Spleen (tissue), 13 donors: ENCODE measurements at places on chromosomes 16 and 17.

DNA sequence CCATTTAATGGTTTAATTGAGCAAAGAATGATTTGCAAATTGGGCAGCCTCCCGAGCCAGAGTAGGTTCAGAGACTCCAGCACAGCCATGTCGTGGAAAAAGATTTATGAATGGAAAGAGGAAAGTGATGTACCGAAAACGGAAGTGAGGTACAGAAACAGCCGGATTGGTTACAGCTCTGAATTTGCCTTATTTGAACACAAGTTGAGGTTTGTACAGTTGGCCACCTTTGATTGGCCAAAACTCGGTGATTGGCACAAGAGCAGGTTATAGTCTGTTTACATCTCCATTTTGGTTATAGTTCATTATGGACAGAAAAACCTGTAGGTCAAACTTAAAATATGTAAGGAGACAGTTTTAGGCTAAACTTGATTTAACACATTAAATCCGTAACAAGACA lies 44.5 kb downstream of the TENT4B start:
- no peak overlapping the region for H3K4me3 ChIP-seq
- DNase-seq, result no peak
- H3K27ac ChIP-seq, result no peak overlapping the region
- no peaks in the 10 kb centered on the region for H3K36me3 ChIP-seq
- no peaks in the 10 kb centered on the region for H3K27me3 ChIP-seq

GRCh38 chr16:56919099-56919800 lies 12.7 kb upstream of the HERPUD1 start:
- no peak for DNase-seq
- H3K36me3 ChIP-seq, result no peaks in the 10 kb centered on the region
- no peaks in the 10 kb centered on the region for H3K27me3 ChIP-seq
- no peak overlapping the region for H3K4me3 ChIP-seq
- H3K4me1 ChIP-seq, result peaks cover 54% of the 10 kb centered on the region

DNA sequence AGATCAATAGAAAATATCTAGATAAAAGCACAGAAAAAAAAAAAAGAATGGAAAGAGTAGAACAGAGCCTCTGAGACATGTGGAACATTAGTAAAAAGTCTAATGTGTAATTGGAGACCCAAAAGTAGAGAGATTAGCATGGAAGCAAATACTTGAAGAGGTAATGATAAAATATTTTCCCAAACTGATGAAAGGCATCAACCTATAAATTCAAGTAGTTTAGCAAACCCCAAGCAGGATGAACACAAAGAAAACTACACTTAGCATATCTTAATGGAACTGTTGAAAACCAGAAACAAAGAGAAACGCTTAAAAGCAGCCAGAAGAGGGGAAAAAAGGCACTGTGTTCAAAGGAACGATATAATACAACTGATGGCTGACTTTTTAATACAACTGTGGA lies 16.4 kb downstream of the NF1 start:
- no peak for DNase-seq
- H3K4me1 ChIP-seq, result peaks cover 4% of the 10 kb centered on the region
- no peaks in the 10 kb centered on the region for H3K36me3 ChIP-seq
- H3K4me3 ChIP-seq, result no peak overlapping the region
- H3K27ac ChIP-seq, result no peak overlapping the region

DNA sequence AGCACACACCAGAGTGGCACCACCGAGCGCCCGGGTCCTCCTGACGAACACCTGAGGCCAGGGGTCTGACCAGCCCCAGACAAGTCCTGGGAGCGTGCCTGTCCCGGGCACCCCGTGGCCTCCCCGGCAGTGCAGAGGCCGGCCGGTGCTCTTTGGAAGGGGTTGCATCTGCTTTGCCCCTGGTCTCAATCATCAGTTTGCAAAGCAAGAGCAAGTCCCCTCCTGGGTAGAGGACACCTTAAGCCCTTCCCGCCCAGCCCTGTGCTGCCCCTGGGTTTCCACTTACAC lies 11.6 kb upstream of the CAPN15 start:
- DNase-seq, result no peak
- H3K4me1 ChIP-seq, result no peaks in the 10 kb centered on the region
- H3K27me3 ChIP-seq, result no peaks in the 10 kb centered on the region
- H3K27ac ChIP-seq, result no peak overlapping the region
- H3K4me3 ChIP-seq, result no peak overlapping the region
- peaks cover 53% of the 10 kb centered on the region for H3K36me3 ChIP-seq

GRCh38 chr17:78669256-78669974 lies 92.2 kb upstream of the DNAH17 start:
- no peaks in the 10 kb centered on the region for H3K27me3 ChIP-seq
- H3K4me1 ChIP-seq, result peaks cover 23% of the 10 kb centered on the region
- no peak overlapping the region for H3K27ac ChIP-seq
- DNase-seq, result peak; percentile 62

DNA sequence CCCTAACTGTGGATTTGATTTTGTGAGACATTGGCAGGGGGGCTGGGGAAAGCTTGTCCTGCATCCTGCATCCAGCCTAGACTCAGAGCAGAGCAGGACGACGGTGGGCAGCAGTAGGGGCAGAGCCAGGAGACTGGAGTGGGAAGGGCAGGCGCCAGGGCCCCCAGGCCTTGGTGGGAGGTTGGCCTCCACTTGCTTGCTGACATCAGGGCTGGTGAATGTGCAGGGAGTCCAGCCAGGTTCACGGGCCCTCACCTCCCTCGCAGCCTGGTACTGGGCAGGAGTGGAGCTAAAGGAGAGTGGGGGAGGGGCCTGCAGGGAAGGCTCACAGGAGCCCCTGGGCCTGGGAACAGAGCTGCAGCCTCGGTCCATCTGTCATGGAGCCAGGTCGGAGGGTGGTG lies 2.2 kb upstream of the SMTNL2 start:
- H3K27me3 ChIP-seq, result peaks cover 24% of the 10 kb centered on the region
- no peaks in the 10 kb centered on the region for H3K36me3 ChIP-seq
- no peak overlapping the region for H3K4me3 ChIP-seq
- H3K27ac ChIP-seq, result no peak overlapping the region
- peaks cover 6% of the 10 kb centered on the region for H3K4me1 ChIP-seq

DNA sequence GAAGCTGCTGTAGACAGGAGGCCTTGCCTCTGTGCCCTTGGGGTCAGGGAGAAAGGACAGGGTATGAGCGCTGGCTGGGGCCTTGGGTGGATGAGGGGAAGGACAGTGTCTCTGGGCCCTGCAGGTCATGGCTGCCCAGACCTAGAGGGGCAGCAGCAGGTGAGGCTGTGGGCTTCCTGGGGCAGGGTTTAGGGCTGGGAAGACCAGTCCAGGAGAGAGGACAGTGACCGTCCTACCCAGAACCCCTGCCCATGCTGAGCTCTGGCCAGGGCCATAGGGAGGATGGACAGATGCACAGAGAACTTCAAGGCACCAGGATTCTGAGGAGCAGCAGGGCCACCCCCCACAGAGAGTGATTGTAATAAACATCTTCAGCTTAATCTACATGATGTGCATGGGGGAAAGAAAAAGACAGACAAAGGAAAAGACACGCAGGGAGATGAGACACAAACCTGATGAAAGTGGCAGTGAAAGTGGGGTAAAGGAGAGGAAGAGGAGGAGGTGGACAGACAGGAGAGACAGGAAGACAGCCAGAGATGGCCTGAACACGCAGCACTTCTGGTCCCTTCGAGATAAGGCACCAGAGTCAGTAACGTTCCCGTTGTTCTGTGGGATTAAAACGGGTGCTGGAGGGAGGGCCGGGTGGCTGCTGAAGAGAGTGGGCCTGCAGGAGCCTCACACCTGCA lies 17.5 kb downstream of the FLOT2 start:
- peaks cover 74% of the 10 kb centered on the region for H3K36me3 ChIP-seq
- no peak for DNase-seq
- H3K27me3 ChIP-seq, result no peaks in the 10 kb centered on the region
- no peak overlapping the region for H3K4me3 ChIP-seq

DNA sequence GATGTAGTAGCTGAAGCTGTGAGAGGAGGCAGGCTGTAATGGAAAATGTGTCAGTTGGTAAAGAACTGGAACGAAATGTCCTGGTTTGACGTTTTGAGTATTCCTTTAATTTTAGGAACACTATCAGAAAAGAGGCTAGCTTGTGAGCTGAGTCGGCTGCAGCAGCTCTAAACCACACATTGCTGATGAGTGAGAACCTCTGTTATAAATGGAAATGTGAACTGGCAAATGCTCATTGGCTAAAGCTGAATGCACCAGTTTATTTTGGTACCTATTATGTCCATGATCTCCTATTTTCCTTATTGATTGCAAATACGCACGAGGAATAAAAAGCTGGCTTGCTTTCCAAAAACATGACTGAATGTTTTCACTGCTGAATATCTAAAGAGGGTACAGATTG lies 11.0 kb upstream of the WIPI1 start:
- no peaks in the 10 kb centered on the region for H3K36me3 ChIP-seq
- H3K27ac ChIP-seq, result no peak overlapping the region
- H3K27me3 ChIP-seq, result no peaks in the 10 kb centered on the region
- H3K4me1 ChIP-seq, result no peaks in the 10 kb centered on the region

DNA sequence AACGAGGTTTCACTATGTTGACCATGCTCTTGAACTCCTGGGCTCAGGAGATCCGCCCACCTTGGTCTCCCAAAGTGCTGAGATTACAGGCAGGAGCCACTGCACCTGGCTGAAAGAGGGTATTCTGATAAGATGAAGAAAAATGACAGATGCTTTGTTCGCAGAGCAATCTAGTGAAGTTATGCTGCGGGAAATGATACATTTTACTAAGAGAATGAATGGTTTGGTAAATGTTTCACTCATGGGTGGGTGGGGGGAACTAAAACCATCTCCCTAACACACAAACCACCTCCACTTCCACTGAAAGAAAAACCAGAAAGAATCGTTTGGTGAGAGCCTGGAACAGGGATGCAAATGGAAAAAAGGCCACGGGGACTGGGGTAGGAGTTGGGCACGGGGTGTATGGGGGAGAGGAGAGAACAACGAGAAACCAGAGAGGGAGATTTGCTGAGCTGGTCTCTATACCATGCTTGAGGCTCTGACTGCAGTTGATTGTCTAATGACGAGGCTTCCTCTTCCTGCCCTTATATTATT lies 19.0 kb upstream of the XYLT2 start:
- no peak for DNase-seq
- H3K27ac ChIP-seq, result no peak overlapping the region
- H3K36me3 ChIP-seq, result no peaks in the 10 kb centered on the region
- H3K27me3 ChIP-seq, result no peaks in the 10 kb centered on the region
- H3K4me1 ChIP-seq, result no peaks in the 10 kb centered on the region

DNA sequence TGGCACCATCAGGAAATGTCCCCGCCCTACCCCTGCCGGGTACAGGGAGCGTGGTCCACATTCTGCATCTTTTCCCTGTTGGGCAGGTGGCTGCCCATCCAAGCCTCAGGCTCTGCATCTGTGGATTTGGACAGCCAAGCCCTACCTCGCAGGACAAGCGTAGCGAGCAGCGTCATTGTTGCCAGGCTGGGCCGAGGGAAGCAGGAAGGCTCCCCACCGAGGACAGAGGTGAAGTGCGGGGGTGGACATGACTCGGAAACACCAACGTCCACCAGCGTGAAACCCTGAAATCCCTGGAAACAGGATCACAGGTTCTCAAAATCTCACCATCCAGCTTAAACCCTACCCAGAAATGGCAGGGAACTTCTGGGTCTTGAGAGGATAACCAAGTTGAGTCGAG lies 73.6 kb downstream of the SOCS1 start:
- no peak overlapping the region for H3K4me3 ChIP-seq
- no peak overlapping the region for H3K27ac ChIP-seq

DNA sequence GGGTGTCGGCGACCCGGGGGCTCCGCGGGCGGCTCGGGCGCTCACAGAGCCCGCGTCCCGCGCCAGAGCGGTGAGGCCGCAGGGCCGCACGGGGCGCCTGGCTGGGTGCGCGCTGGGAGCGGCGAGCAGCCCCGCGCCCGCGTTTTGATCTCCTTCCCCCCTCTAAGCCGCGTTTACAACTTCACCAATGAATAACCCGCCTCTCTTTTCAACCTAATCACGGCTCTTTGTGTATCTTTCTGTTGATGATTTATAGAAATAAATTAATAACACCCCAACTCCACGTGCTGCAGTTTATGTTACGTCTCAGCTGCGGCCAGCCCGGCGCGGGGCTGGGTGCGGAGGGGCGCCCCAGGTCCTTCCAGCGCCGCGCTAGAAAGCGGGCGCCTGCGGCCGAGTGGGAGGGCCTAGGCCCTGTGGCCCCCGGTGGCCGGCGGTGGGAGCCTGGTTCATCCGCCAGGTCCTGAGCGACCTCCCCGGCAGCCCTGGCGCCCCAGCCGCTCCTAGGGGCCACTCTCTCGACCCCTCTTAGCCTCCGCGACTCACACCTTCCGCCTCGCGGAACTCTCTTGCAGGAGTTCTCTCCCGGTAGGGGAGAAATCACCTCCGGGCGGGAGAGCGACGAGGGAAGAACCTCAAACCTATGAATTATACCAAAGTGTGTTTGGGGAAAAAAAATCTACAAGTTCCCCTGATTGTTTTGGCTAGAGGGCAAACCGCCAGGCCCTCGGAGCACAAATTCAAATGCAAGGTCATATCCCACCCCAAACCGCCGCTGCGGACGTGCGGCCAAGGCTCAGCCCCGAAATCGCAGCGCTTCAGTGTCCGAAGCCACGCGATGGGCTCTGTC lies 1.9 kb downstream of the HNF1B start:
- no peaks in the 10 kb centered on the region for H3K36me3 ChIP-seq
- no peak overlapping the region for H3K27ac ChIP-seq
- DNase-seq, result no peak
- no peak overlapping the region for H3K4me3 ChIP-seq

- peaks cover 12% of the 10 kb centered on the region for H3K4me1 ChIP-seq
- H3K27ac ChIP-seq, result no peak overlapping the region
- no peaks in the 10 kb centered on the region for H3K27me3 ChIP-seq
- no peak overlapping the region for H3K4me3 ChIP-seq
- H3K36me3 ChIP-seq, result no peaks in the 10 kb centered on the region
- peak; percentile 65 for DNase-seq
Observed at GRCh38 chr17:5249615-5250014, 15.0 kb upstream of the SCIMP start.

DNA sequence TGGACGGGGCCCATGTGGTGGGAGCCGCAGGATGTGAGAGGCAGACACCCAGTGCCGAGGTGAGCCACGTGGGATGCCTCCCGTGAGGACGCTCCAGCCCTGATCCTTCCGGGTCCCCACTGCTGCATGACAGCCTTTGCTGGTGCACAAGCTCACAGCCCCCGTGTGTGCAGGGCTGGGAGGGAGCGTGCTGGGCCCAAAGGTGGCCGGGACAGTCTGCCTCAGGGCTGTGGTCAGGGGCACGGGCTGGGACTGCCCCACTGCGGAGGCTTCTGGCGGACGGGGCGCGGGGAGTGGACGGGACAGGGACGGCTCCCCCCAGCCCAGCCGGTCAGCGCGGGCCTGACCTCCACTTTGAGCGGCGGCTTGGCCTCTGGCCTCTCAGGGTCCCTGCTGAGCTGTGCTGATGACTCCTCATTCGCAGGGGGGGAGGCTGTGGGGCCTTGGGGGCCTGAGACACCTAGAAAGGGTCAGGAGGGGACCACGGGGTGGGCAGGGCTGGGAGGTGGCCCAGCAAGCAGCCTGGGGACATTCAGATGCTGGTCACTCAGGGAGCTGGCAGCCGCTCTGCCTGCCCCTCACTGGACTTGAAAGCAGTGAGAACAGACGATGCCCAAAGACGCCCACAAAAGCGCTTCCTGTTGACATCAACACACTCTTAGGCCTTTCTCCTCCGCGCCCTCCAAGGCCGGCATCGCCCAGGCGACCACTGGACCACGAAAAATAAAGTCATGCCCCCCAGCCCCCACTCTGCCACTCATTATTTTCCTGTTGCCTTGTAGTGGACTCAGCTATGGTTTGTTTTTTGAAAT lies 9.3 kb upstream of the METRNL start:
- H3K27ac ChIP-seq, result no peak overlapping the region
- no peak for DNase-seq
- H3K4me1 ChIP-seq, result no peaks in the 10 kb centered on the region
- H3K4me3 ChIP-seq, result no peak overlapping the region
